Naive thymus-derived CD8-positive, alpha-beta T cell (primary cell): ENCODE measurements at places on chromosomes 4 and X. TPM values are rescaled to one million over a fixed set of nuclear protein-coding genes. Genes with fewer than 3 reads are reported as not detected.

The IL15 gene
- total RNA-seq: 0.42 TPM

The CXCL1 gene
- not detected for total RNA-seq

The TCEAL5 gene
- total RNA-seq: not detected

The MAGEA2B gene
- not detected for total RNA-seq

The UGT2A1 gene
- total RNA-seq: not detected

The SSX3 gene
- not detected for total RNA-seq

DNA sequence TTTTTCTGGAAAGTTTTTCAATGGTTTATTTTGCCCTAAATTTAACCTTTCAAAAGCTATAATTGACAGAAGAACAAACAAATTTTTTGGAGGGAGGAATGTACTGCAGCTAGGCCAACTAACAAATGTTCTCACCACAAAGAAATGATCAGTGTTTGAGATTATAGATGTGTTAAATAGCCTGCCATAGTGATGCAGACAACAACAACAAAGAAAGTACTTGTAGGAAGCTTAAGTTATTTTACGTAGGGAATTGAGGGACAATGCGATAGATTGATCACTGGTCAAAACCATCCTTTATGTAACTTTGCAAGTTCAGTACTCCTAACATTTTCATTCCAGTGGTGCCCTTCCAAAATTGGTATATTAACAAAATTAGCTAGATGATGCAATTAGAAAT lies 340.4 kb downstream of the SH3BGRL start:
- DNase-seq: no peak

DNA sequence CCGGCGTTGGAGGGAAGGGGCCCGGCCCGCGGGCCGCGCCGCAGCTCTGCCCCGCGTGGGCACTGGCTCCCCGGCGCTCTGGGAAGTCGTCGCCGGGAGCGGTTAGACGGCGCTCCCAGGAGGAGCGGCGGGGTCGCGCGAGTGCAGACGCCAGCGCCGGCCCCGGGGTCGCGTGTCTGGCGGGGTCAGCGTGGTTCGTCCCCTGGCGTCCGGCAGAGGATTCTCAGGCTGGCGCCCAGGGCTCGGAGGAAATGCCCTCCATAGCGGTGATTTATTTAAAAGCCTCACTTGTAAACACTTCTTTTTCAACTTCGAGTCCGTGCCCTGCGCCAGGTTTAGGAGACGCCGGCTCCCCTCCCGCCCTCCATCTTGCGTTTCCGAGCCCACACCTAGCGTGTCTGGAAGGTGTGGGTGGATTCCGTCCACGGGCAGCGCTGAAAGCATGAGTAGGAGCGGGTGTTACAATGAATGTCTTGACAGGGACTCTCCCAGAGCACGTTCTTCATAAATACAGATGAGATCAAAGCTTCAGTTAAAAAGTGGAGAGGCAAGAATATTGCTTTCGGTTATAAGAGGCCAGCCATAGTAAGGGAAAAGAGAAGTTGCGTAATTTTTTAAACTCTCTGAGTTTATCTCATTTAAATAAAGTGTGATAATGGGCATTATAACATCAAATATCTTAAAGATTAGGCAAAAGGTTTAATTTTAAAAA lies 692 bp downstream of the FAM241A start:
- peak; percentile 62 for DNase-seq

DNA sequence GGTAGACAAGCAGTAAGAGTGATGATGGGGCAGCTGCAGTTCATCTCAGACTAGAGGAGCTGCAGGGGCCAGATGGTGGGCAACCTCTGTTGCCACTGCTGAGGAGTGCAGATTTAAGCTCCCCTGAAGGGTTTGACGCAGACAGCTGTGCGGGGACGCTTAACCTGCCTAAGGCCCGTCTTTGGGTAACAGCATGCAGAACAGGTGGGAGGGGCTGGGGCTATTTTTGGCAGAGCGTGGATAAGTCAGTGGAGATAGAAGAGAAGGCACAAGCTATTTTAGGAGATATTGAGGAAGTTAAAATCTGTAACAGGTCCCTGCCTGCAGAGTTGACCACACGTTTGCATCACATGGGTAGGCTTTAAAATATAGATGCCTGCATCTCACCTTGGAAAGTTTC lies 10.5 kb downstream of the CD99 start:
- DNase-seq: no peak

DNA sequence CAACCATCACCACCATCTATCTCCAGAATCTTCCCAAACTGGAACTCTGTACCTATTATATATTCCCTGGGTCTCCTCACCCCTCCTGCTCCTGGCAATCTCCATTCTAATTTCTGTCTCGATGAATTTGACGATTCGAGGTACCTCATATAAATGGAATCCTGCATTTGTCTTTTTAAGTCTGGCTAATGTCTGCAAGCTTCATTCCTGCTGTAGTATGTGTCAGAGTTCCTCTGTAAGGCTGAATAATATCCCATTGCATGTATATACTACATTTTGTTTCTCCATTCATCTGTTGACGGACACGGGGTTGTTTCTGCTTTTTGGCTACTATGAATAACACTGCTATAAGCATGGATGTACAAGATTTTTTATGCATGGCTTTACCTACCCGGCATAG lies 19.5 kb downstream of the PRKG2 start:
- DNase-seq: no peak

- no peak for DNase-seq
These were observed 86.2 kb upstream of the PCDH10 start for GRCh38 chr4:133062851-133063250.

- DNase-seq: no peak
These were observed 100.7 kb downstream of the SPRY1 start for GRCh38 chr4:123497340-123497739.

- no peak for DNase-seq
These were observed 136.8 kb upstream of the RAPGEF2 start for GRCh38 chr4:158966091-158966490.

DNA sequence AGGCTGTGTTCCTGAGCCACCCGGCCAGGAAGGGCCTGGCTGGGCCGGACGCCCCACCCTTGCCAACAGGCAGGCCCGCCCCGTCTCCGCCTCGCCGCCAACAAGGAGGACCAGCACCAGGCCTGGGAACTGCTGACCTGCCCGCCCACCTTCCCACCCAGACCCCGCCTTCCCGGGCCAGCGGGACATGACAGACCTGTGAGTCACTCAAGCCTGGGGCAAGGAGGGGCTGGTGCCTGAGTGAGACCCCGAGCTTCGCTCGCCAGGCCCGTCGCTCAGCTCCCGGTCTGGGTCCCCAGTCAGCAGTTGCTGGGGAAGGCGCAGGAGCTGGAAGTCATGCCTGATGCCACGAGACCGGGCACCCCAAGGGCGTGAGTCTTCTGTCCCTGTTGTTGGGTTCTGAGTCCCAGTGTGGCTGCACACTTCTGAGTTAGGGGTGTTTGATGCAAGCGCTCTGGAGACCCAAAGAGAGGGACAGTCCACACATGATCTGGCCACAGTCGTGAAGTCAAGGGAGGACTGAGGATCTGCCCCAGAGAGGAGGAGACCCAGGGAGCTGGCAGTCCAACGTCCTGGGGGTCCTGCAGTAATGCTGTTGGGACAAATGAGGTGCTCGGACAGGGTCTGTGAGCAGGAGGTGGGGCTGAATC lies at the start of gene DNASE1L1:
TSS of gene DNASE1L1 (minus strand) at position 33 of the 650 bp plus-strand sequence. CDS start 3,686 bp downstream, outside the sequence.
- DNase-seq: no peak

DNA sequence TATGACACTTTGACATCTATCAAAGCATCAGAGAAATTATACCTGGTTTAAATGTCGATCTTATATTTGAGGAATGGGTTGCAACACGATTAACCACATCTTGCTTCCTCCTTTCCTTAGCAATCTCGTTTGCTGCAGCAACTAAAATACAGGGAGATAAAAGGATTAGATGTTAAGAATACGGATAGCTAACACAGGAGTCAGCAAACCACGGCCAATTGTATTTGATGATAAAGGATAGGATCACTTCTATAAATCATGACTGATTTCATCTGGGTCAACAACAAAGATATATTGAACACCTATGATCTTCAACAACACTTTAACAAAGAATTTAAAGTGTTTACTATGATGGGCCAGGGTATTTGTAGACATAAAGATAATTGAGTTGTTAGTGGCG lies 5.0 kb downstream of the MAP7D3 start:
- no peak for DNase-seq

GRCh38 chr4:118814058-118814457 lies 21.9 kb downstream of the SEC24D start:
- no peak for DNase-seq

DNA sequence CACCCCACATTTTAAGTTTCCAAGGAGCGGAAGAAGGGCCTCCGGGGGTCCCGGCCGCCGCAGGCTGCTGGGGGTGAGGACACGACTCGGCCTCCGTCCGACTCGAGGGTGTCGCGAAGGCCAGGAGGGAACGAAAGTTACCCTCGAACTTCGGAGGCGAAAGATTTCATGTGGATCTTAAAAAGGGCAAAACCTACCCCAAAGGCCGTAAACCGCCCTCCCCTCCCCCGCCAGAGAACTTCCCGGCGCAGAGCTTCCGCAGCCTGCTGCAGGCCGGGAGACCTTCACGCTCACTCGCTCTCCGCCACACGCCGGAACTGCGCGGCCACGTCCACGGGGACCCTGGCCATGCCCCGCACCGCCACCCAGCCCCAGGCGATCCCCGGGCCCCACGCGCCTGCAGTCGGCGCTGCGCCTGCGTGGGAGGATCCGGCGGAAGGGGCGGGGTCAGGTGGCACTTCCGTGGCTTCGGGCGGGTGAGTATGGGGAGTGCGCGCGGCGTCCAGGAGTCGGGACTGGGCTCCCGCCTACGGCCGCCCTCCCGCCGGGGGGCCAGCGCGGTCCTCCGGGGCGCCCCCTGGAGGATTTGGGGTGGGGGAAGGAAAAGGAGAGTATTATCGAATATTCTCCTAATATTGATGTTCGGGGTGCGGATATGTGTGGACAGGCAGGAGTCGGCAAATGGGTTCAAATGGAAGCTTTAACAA lies at the start of gene MMAA:
TSS of gene MMAA (plus strand) at position 454 of the 707 bp plus-strand sequence. CDS start 19,755 bp downstream, outside the sequence.
- DNase-seq: peak; percentile 96

- no peak for DNase-seq
These were observed 1538.2 kb downstream of the TECRL start for GRCh38 chr4:62871078-62871477.

DNA sequence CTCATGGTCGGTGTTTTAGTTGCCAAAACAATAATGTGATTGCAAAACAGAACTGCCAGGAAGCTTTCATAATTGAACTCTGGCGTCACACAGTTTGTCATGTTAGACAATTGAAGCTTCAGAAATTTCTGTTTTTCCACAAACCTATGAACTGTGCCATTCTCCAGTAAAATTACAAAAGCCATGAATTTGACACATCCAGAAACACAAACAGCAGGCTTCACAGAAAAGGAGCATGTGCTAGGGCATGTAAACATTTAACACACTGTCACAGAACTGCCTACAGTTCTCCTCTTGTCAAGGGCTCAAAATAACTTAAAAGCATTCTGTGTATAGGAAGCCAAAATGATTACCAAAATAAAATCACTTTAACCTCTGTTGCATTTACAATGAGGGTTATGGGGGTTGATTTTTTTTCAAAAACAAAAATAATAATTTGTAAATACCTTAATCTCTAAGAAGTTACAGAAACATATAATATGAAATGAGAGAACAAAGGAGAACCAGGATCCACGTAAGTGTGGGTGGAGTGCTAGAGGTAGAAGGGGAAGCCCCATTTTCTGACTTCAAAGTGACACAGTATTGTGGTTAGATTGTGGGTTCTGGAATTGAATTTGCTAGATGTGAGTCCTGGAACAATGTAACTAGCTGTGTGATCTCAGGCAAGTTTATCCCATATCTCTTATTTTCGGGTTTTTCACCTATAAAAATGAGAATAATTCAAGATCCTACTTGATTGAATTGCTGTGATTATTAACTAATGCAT lies 295.0 kb downstream of the CENPC start:
- DNase-seq: no peak

DNA sequence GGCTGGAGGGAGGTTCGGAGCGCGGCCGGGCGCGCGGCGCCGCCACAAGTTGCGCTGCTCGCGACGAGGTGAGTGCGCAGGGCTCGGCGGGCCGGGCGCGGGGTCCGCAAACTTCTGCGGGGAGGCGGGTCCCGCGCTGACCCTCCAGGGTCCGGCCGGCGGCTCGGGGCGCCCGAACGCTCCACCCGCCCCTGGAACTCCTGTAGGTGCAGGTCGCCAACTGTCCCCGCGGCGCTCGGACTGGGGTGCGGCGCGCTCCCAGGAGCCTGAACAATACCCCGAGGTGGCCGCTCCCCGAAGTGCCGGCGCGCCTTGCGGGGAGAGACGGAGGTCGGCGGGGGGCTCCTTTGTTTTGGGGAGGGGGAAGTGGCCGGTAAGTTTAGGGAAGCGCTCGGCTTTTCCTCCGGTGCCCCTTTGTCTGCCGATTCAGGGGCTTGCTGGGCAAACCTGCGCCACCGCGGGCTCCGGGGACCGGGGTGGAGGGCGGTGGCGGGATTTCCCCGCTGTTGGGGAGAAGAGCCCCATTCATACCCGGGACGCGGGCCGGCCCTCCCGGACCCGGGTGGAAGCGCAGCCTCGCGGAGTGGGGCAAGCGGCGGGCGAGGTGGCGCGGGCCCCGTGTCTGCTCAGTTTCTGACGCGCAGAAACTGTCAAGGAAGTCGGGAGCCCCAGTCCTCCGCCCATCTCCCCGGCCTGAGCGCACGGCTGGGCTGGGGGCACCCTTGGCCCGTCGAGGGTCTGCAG lies 694 bp downstream of the TBL1X start:
- DNase-seq: peak; percentile 16

- DNase-seq: no peak
These were observed 1300.9 kb upstream of the DIAPH2 start for GRCh38 chrX:95383778-95384177.

GRCh38 chr4:13296986-13297385 lies 187.2 kb downstream of the RAB28 start:
- DNase-seq: no peak

- DNase-seq: peak; percentile 42
These were observed 17.1 kb upstream of the C1QTNF7 start for GRCh38 chr4:15410750-15411149.

GRCh38 chr4:144259285-144259684 lies 118.8 kb upstream of the GYPA start:
- no peak for DNase-seq

DNA sequence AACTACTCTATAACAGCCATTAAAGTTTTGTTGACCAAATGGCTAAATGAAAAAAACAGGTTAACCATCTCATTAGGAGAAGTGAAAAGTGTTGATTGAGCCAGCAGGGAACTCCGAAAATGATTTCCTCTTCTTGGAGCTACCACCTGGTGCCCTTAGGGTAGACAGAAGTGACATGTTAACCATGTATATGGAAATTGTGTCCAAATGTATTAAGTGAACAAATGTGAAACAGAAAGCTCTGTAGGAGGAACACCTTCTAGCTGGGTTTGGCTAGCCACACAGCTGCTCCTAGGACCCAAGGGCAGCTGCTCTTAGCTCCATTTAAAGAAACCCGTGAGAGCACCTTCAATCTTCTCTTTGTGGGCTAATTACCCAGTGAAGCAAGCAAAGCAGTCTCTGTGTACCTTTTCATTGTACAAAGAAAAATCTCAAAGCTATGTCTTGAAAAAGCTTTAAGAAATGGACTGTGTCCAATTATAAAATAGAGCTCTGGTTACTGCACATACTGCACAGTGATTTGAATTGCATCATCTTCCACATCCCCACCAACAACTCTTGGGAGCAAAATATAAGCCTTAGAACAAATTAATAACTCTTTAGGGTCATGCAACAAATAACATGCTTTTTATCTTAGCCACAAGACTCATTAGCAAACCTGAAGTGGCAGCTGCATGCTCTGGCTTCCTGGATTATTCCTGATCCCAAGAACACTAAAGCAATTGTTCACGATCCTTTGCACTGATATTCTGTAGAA lies 59.2 kb upstream of the PARM1 start:
- DNase-seq: no peak
